ENCODE measurements at places on chromosomes 5 and 9.

DNA sequence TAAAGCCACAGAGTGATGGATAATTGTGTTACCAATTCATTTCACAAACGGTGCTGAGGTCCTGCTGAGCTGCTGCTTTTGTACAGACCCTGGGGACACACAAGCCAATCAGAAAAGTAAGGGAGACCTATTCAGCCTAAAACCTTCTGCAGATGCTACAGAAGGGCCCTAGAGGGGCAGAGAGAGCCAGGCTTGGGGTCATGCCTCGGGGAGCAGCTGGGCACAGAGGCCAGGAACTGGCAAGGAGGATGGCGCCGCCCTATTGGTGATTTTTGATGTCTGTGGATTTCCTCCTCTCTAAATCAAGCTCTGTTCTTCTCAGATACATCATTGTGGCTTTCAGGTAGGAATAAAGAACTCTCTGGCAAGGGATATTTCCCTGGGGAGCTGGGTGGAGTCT, 181.9 kb downstream of the ZNF462 start:
- no peak for DNase-seq

DNA sequence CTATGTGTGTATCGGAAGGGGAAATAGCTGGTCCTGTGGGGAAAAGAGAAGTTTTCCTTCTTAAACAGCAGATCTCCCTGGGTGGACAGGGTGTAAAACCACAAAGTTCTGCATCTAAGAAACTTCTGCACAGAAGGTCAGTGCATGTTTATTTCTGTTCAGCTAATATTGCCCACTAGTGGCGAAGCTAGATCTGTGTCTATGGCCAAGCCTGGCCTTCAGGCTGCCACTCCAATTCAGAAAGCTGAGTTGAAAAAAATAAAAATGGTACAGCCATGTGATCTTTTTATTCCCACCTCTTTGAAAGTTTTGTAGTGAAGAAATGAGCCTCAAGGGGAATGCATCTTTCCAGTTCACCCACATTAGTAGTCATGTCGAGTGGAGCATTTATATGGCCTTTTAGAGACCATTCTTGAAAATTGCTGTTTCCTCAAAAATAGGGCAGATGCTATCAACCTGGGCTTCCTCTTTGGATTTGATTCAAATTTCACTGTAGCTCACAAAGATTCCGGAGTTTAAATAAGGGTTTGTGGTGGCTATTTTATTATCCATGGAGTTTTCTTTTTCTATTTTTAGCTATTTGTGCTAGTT, 488.0 kb downstream of the PRELID2 start:
- peak; percentile 30 for DNase-seq

- no peak for DNase-seq
These were observed 2050.2 kb upstream of the CDH6 start for GRCh38 chr5:29143266-29143665.

GRCh38 chr9:92563116-92564100, 27.6 kb upstream of the ECM2 start:
- no peak for DNase-seq

DNA sequence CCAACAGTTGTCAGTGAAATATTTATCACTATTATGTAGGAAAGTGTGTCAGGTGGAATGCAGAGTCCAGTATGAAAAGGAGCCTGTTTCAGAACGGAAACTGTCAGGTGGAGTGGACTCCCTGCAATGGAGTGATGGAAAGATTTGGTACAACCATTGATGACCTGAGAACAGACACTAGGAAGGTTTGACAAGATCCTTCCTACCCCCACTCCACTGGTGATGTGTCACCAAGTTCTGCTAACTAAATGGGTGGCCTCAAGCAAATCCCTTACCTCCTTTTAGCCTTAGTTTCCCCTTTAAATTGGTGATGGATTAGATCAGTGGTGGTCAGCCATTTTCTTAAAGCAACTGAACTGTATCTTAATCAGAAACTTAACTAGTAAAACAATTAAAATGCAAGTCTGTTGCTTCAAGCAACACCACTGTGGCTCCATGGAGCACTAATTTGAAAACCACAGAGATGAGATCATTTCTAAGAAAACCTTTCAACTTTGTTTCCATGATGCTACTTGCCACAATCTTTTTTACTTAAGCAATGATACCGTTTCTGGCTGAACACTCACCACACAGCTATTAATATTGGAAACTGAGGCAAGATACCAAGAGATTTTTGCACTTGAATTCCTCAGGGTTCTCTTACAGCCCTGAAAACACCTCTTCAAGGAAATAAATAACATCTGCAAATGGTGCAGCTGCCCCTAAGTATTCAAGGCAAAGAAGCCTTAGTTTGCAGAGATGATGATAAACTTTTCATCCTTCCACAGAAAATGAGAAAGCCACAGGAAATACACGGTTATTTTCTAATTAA, 140.6 kb downstream of the ERCC6L2 start:
- no peak for DNase-seq

- no peak for DNase-seq
These were observed 344.9 kb downstream of the ICE1 start for GRCh38 chr5:5767286-5767928.

DNA sequence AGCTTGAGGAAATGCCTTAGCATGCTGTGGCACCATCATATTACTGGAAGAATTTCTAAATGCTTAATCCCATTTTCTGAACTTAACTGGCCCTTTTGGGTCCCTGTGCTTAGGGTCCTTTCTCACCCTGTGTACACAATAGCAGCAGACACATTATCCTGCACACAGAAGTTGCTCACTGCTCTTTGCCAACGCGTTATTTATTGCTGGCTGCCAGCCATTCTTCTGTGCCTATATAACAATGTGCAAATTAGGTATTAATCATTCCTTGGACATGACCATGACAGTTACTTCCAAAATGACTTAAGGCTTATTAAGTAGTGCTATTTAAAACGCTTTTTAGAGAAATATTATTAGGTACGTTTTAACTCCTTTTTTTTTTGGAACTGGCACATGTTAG, 134.7 kb downstream of the FBN2 start:
- DNase-seq: no peak

GRCh38 chr9:129174724-129175514, 3.1 kb downstream of the IER5L start:
- DNase-seq: peak; percentile 89

DNA sequence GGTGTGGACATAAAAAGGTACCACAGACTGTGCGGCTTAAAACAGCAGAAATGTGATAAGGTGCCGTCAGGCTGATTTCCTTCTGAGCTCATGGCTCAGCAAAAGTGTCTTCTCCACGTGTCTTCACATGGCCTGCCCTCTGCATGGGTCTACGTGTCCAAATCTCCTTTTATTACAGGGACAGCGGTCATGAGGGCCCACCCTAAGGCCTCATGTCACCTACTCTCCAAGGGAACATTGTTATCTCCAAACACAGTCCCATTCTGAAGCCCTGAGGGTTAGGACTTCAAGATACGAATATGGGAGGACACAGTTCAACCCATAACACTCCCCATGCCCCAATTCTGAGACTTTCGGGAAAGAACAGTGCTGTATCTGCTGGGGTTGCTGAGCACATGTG, 35.2 kb downstream of the COL23A1 start:
- no peak for DNase-seq

DNA sequence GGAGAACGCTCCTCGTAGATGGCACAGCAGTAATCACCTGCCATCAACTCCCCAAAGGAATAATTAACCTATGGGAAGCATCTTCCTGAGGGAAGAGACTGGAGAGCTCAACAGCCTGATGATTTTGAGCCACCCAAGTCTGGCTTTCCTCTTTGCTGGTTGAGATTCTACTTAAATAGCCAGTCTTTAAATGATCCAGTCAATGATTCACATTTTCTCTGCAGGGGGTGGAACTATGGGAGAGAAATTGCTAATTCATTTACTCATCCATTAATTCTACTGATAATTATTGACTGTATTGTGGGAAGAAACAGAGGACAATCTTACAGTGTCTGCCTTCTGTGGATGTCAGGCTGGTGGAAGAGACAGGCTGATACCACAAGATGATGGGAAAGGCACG, 355.0 kb upstream of the PANK3 start:
- DNase-seq: no peak

- no peak for DNase-seq
These were observed 3.7 kb downstream of the SYK start for GRCh38 chr9:90805006-90805996.

DNA sequence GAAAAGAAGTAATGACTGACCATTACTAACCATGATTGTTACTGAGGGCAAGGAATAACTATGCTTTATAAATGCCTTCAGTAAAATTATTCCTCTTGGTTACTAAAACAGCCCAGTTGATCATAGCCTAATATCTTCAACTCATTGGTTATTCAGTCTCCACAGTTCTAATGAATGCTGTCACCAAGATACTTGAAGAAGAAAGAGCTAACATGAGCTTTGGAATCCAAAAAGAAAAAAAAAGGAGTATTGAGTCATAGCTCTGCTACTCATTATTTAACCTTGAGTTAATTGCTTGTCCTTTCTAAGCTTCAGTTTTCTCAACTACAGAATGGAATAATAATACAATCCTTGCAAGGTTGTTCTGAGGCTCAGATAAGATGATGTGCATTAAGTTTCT, 187.7 kb downstream of the BRINP1 start:
- no peak for DNase-seq

DNA sequence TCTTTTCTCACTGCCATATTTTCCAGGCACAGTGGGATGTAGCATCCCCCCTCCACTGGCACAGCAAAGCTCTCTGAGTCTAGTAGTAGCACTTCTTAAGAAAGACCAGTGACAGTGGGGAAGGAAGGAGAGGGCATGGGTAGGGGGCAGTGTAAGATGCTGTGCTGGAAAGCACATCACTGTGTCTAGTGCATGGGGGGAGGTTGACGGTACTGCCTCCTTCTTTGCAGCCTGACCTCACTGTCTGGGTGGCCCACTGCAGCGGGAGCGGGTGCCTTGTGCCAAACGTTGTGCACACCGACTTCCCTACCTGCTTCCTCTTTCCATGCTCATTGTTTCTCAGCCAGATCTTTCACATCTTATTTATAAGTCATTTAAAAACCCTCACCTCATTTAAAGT, 91.8 kb downstream of the PDE8B start:
- DNase-seq: no peak

DNA sequence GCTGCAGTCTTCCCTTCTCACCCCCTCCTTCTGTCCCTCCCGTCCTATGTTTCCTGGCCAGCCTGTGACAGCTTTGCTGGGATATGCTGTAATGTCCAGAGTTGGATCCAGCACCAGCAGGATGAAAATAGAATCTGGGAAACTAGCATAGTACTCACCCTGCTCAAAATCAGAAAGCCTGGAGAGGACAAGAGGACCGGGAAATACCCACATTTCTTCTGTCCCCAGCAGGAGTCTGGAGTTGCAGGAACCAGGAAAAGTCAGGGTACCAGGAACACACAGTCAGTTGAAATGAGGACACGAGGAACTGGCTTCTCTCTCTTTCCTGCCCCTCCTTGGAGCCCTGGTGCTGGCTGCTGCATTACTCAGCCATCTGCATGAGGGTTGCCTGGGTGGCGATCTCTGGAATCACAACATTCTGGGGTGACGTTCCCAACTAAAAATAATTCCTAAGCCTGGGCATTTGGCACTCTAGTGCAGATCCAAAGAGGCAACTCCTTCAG, 59.6 kb upstream of the NFIL3 start:
- DNase-seq: no peak

DNA sequence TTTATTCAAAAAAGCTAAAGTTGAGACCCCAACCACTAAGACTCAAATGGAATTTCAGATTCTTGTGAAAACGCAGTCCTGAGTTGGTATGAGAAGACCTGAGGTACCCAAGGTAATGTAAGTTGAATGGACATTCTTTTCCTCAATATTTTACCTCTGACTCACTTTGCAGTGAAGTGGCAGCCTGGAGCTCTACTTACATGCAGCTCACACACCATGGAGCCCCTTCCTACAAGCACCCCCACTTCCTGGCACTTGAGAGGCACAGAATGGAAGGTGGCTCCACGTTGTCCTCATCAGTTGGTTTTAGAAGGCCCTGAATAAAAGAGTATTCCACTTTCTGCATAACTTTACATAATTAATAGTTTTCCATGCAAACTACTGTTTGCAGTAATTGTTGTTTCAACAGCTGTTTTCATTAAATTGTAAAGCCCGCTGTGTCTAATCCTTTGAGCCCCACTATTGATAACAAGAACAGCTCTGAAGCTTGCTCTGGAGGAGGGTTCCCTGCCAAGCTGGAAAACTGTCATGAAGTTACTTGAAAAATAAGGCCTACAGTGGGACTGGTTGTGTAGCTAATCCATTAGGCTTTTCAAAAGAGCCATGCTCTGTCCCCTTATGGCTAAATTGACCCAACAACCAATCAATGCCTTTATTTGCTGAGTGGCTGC, 102.2 kb upstream of the SPATA31D4 start:
- no peak for DNase-seq

GRCh38 chr9:122115176-122116035, 22.3 kb upstream of the TTLL11 start:
- no peak for DNase-seq

DNA sequence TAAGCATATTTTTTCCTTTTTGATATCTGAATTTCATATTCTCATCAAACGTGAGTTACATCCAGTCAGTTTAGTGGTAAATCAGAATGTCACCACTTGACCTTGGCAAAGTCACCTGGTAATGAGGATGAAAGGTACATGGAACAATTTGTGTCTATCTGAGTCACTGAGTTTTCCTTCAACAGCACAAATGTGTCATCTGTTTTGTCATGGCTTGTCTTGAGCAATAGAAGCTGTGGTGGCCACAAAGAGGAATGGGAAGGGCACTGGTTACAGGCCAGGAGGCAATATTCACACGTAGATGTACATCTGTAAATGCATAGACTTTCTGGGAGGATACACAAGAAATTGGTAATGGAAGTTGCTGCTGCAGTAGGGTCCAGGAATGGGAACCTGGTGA, 8.4 kb upstream of the ZNF474 start:
- no peak for DNase-seq

DNA sequence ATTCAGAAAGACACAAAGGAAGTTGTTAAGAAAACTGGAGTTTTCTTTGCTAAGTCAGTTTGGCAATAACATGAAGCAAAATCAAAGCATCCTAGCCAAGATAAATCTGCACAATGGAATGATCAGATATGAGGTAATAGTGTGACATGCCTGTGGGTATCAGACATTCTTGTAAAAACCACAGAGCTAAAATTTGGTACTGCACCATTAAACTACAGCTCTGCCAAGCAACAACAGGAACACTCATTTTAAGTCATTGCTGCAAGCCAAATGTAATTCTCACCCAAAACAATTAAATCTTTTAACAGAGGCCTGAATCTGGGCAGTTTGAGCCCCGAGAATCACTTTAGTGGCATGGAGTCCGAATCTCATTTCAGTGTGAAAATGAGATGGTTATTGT, 96.6 kb downstream of the VCAN start:
- DNase-seq: no peak

- no peak for DNase-seq
These were observed 87.4 kb upstream of the LHFPL2 start for GRCh38 chr5:78735834-78736463.

DNA sequence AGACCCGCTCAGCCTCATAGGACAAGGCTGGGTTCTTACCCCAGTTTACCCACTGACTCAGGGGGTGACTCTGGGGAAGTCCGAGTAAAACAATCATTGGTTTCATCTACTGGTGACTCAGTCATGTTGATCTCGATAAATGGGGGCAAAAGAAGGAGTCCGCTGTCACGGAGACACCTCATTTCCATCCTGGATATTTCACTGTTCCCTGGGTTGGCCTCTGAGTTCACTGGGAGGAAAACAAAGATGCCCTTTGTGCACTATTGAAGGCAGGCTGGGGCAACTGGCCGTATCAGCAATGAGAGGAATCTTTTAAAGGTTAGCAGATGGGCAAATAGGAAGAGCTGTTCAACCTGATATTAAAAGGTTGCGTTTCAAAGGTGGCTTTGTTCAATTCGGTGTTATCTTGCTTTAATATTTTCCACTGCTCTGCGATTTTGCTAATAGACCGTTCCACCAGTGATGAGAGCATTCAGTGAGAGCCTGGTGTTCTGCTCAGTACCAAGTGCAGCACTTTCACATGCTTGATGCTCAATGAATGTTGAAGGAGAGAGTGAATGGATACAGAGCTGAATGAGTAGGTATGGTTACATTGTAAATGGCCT, 110.2 kb upstream of the EGFLAM start:
- DNase-seq: no peak

Data from renal pelvis (tissue), 12 donors.